Stimulated activated naive CD4-positive, alpha-beta T cell (primary cell): ENCODE measurements at places on chromosomes 16 and 17.

DNA sequence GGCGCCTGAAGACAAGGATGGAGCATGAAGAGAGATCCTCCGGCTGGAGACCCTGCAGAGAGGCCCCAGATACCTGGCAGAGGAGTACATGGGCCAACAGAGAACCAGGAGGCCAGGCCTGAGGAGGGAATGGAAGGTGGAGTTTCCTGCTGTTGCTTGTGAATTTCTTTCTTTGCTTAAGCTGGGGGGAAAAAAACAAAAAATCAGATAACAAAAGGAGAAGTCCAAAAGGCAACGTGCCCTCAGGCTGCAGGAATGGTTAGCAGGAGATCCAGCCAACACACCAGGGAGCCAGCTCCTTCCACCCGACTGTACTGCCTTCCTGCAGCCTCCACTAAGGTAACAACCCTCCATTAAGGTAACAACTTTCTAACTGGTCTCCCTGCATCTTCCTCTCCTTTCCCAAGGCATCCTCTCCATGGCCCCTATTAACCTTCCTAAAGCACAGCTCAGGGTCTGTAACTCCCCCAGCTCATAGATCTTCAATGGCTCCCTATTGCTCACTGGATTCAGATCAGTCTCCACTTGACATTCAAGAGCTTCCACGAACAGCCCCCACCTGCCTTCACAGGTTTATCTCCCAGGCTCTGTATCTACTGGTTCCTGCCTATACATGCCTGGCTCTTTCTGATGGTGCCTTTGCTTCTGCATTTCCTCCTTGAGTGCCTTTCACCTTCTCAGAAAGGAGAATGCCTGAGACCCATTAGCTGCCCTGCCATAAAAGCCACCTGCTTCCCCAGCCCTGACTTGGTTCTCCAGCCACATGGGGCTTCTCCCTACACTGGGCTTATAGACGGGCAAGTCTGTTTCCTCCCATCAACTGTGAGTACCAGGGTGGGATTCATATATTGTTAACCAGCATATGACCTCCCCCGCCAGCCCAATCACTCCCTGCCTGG lies 725 bp upstream of the ARL5C start:
- DNase-seq: no peak

- DNase-seq: no peak
Observed at GRCh38 chr17:14316126-14316832, 15.4 kb downstream of the HS3ST3B1 start.

- no peak for DNase-seq
Observed at GRCh38 chr16:69589434-69590269, 23.9 kb downstream of the NFAT5 start.

DNA sequence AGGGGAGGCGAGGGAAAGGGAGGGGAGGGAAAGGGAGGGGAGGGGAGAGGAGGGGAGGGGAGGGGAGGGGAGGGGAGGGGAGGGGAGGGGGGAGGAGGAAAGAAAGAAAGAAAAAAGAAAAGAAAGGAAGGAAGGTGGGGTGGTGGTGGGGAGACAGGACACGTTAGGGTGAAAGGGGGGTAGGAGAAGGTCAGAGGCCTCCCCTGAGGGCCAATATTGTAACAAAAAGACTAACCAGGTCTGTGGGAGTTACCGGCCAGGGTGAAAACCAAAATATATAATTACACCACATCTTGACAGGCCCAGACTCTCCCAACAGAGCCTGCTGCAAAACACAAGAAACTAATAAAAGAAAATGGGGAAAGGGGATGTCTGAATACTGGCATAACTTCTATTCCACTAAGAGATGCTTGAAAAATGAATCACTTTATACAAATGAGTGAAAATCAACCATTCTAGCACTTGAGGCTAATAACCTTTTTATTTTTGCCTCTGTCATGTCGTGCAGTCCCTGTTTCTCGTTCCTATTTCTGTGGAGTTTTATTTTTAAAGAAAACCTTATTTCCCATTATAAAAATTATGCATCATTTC lies 10.0 kb downstream of the WDR45B start:
- DNase-seq: no peak

DNA sequence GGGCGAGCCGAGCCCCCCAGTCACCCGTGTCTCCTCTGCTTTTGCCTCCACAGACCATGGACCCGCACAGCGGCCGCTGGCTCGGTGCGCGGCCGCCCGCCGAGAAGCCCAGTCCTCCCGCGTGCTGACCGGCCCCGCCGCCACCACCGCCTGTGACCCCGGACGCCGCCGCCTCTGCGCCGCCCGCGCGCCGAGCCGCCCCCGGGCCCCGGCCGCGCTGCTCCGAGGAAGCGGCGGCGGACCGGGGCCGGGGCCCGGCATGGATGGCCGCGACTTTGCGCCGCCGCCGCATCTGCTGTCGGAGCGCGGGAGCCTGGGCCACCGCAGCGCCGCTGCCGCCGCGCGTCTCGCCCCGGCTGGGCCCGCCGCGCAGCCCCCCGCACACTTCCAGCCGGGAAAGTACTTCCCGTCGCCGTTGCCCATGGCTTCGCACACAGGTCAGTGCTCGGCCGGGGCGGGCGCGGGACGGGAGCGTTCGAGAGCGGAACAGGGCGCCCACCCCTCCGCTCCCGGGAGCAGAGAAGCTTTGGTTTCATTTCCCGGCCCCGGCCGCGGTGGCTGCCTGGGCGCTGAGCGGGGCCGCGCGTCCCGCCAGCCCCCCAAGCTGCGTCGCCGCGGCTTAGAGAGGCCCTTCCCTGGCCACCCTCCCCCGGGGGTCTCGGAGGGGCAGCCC lies 4.4 kb downstream of the BAHCC1 start:
- peak; percentile 47 for DNase-seq

GRCh38 chr16:81318711-81319110 lies 3.9 kb downstream of the GAN start:
- DNase-seq: no peak

- DNase-seq: no peak
Observed at GRCh38 chr17:35892091-35893035, 12.2 kb upstream of the CCL5 start.
